ENCODE measurements at places on chromosomes 13 and 19.

DNA sequence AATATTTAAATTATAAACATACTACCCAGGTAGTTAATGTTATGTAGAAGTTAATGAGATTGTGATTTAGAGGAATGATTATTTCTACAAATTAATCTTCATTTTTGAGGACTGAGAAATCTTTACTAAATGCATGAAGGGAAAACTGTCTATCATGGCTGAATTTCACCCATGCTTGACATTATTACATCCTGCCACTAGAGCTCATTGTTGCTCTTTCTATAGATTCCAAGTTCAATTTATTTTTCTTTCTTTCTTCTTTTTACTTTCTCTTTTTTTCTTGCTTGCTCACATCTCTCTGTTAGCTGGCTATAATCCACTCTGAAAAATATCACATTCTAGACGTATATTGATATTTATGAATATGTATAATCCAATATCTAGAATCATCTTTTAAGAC, 505.0 kb upstream of the KLHL1 start:
- DNase-seq: no peak

DNA sequence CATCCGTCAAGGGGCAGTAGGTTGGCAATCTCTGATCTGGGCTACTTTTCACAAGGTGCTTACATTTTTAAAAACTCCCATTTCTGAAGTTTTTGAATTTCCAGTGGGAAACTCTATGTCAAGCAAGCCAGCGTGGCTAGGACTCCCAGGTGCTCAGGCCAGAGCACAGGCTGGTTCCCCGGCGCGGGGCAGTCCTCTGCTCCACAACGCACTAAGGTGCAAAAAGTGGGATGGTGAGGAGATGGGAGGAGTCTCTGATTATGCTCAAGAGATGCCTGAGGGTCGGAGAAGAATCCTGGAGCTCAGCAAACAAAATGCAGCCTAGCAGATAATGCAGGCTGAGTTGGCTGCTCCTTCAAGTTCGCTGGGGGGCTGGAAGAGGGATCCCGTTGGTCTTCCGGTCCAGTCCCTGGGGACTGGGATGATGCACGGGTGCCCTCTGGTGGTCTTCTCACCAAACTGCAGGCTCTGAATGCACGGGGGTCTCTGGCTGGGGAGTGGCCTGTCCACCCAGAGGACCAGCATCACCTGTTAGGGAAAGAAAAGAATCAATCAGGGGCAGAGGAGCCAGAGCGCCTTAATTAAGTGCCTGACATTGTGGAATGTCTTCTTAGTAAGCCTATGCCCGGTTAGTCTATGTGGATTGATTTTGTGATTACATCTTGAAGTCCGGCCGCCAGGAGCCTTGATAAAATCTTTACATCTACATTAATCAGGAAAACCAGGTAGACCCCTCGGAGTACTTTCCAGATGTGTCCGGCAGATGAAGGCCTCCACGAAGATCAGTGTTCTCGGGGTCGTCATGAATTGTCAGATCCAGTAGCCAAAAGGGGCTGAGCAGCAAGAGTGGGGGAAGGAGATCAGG, 244.4 kb upstream of the MAB21L1 start:
- peak; percentile 65 for DNase-seq

- DNase-seq: no peak
Measured at GRCh38 chr13:33050161-33050560, 33.9 kb downstream of the KL start.

GRCh38 chr13:106311004-106311403, 224.5 kb downstream of the EFNB2 start:
- DNase-seq: no peak

DNA sequence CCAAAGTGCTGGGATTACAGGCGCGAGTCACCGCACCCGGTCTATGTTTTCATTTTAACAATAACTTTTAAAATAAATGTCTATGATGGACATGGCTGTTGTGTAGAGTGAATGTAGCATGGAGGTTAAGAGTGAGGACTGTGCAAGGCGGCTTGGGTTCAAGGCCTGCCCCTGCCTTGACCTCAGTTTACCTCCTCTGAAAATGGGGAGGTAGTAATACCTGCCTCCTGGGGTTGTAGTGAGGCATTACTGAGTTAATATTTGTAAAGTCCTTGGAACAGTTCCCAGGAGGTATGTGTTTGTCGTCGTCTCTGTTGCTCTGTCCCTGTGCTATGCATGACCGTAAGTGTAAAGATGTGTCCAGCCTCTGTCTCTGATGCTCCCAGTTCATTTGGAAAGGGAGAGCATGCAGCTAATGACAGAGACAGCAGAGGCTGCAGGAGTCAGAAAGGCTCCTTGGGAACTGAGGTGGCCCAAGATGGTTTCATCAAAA, 9.4 kb downstream of the GARRE1 start:
- DNase-seq: no peak

- no peak for DNase-seq
Measured at GRCh38 chr13:100334214-100334613, 245.3 kb downstream of the PCCA start.

DNA sequence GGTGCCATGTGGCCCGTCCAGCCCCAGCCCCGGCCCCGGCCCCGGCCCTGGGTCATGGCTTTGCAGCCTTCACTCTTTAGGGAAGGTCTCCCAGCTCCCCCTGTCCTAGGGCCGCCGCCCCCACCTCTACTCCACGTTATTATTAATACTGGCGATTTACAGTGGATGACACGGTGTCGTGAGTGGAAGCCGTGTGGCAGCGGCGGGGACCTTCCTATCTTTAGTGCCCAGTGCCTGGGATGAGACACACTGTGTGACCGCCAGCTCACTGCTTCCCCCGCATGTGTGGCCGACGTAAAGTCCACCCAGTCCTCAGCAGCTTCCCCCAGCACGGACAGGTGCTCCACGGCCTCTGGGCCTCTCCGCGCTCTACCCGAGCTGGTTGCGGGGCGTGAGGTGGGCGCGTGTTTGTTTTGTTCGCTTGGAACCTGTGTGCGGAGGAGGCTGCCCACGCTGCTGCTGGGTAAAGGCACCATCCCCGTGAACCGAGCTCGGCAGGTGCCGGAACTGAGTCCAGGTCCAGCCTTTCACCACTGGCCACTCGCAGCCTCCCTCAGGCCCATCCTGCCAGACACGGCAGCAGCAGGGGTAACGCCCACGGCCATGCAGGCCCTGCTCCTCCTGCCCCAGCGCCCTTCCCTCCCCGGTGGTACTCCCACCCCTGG, 70.9 kb upstream of the MCF2L start:
- DNase-seq: no peak

- peak; percentile 83 for DNase-seq
Measured at GRCh38 chr13:95644601-95645052, at the start of gene DZIP1. Gene DZIP1 (minus strand): TSS chr13:95644706. CDS start chr13:95642029, 2,677 bp downstream.

GRCh38 chr13:43422116-43422515, 364.7 kb downstream of the ENOX1 start:
- no peak for DNase-seq

DNA sequence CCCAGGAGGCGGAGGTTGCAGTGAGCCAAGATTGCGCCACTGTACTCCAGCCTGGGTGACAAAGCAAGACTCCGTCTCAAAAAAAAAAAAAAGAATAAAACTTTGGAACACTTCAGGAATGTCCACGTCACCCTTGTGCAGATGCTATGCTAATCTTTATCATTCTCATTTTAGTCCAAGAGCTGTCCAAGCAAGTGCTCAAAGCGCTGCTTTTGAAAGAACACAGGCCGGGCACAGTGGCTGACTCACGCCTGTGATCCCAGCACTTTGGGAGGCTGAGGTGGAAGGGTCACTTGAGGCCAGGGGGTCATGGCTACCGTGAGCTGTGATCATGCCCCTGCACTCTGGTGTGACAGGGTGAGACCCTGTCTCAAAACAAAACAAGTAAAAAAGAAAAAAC, 11.1 kb upstream of the UQCR11 start:
- no peak for DNase-seq

DNA sequence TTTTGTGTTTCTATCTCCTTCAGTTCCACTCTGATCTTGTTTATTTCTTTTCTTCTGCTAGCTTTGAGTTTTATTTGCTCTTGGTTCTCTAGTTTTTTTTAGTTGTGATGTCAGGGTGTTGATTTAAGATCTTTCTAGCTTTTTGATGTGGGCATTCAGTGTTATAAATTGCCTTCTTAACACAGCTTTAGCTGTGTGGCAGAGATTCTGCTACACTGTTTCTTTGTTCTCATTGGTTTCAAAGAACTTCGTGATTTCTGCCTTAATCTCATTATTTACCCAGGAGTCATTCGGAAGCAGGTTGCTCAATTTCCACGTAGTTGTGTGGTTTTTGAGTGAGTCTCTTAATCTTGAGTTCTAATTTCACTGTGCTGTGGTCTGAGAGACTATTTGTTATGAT, 251.7 kb upstream of the HTR2A start:
- DNase-seq: no peak

GRCh38 chr13:112510987-112511685, 76.8 kb downstream of the TUBGCP3 start:
- DNase-seq: no peak

GRCh38 chr19:33703821-33704220, 82.1 kb downstream of the CHST8 start:
- DNase-seq: no peak

Measured in testis (tissue), 5 donors.